NCI-H1417 treated with DMSO at 0.1 percent for 48 hours (cell line): ENCODE measurements at places on chromosomes 2 and 18.

- DNase-seq, result no peak
Measured at GRCh38 chr2:236177604-236177966, 9.4 kb upstream of the GBX2 start.

- DNase-seq, result no peak
Measured at GRCh38 chr18:5462227-5462626, 81.6 kb downstream of the EPB41L3 start.

- DNase-seq, result no peak
Measured at GRCh38 chr2:168139852-168140251, 107.5 kb downstream of the STK39 start.

DNA sequence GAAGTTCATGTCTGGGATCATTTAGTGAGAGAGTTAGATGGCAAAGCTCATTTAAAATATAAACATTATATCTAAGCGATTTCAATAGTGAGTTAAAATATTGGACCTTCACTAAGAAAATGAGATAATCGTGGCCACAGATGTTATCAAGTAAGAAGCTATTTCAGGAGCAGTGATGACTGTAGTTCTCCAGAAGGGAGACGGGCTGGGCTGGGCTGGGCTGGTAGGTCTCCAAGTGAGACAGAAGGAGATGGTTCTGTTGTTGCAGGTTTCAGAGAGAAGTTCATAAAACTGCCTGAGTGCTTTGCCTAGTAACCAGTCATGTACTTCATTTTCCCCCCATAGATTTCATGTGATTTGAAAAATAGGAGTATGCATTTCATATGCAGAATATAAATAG is 130.1 kb upstream of the DAPL1 start:
- no peak for DNase-seq

DNA sequence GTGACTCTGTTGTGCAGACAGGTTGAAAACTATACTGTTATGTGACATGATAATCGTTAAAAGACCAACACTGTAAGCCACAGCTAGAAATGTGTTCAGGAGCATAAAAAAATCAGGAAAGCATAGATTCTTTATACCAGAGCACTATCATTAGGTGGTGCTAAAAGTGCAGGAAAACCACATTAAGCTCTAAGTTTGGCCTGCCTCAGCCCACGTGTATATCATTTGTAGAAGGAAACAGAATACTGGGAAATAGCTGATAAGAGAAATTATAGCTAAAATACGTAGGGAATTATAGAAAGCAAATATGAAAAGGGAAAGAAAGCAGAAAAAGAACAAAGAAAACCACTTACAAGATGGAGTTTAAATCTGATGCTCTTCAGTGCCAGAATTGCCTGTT is 26.5 kb upstream of the C2orf74 start:
- DNase-seq, result no peak

- no peak for DNase-seq
Measured at GRCh38 chr18:60693426-60693825, 320.9 kb upstream of the MC4R start.
